ENCODE measurements at places on chromosomes 13 and 19.

DNA sequence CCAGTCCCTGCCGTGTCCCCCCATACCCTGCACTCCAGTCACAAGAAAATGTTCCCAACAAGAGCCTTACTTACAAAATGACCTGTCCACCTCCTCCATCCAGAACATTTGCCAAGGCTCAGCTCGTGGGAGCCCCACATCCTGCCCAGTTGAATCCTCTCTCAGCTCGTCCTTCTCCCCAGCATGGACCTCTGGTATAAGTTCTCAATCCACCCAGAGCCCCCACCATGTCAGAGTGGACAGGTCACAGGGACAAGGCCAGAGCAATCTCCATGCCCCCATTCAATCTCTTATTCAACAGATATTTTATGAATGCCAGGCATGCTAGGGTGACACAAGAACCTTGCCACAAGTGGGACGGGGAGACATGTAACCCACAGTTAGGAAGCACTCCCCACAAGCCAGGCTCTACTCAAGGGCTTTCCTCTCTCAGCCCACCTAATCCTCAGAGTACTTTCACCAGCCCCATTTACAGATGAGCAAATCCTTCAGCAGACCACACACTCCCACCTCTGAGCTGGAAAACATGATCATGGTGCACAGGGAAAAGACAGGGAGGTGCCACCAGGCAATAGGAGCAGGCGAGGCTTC, 15.1 kb downstream of the DEDD2 start:
- no peak for DNase-seq

DNA sequence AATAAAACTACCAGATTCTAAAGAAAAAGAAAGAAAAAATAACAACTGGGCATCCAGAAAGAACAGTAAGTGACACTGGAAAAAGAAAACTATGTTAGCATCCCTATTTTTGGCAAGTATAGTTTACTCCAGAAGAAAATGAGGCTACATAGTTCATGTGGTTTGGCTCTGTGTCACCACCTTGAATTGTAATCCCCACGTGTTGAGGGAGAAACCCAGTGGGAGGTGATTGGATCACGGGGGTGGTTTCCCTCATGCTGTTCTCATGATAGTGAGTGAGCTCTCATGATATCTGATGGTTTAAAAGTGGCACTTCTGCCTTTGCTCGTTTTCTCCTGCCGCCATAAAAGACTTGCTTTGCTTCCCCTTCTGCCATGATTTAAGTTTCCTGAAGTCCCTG, 76.9 kb downstream of the ITGBL1 start:
- DNase-seq: no peak

GRCh38 chr19:8242211-8242821, 33.1 kb downstream of the CERS4 start:
- DNase-seq: no peak

DNA sequence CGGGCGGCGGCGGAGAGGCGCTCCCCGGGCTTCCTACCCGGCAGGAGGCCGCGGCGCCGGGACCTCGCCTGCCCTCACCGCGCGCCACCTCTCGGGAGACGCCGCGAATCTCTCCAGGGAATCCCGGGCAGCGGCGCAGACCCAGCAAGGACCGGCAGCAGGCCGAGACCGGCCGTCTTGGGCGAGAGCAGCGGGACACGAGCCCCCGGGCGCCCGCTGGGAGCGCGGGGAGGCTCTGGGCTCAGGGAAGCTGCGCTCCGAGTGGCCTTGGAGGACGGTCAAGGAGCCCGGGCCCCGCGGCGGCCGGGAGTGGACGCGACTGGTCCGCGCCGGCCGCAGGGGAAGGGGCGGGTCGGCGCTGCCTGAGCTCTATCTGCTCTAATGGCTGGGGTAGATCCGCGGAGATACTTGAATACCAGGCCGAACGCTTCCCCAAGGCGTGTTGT, 14.7 kb downstream of the CDX2 start:
- no peak for DNase-seq

- no peak for DNase-seq
Observed at GRCh38 chr13:32976912-32977311, 39.3 kb upstream of the KL start.

All from stimulated activated CD8-positive, alpha-beta memory T cell treated with anti-CD3 and anti-CD28 coated beads, Interleukin-4, amount 100 ng/mL, for 4 hours (primary cell).